Urinary bladder (tissue), 4 donors: ENCODE measurements at places on chromosomes 2 and 18.
A peak's percentile ranks its signal among the peaks of the same experiment; 100 is the strongest.

DNA sequence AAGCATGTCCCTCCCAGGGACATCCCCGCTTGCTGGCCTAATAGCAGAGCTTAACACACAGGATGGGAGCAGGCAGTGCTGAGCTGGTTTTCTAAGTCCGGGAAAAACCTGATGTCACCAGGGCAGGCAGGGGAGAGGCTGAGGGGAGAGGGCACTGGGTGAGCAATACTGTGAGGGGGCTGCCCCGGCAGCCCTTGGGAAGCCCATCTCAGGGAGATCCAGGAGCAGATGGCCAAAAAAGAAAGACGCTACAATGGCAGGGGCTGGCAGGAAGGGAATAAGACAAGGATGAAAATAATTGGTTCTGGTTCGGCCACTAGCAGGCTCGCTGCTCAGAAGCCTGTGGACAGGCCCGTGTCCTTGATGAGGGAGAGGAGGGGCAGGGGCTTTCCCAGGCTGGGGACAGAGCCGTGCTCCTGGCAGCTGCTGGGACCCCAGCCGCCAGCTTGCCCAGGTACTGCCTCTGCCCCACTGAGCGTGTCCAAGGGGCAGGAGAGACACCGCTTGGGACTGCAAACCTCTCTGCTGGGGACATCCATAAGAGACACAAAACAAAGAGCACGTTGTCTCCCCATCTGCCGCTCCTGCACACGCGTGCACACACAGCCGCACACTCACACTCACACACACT is 30.2 kb downstream of the SMAD7 start:
- no peak for DNase-seq

- DNase-seq = no peak
Measured at GRCh38 chr2:43531251-43531650, 64.6 kb downstream of the THADA start.

DNA sequence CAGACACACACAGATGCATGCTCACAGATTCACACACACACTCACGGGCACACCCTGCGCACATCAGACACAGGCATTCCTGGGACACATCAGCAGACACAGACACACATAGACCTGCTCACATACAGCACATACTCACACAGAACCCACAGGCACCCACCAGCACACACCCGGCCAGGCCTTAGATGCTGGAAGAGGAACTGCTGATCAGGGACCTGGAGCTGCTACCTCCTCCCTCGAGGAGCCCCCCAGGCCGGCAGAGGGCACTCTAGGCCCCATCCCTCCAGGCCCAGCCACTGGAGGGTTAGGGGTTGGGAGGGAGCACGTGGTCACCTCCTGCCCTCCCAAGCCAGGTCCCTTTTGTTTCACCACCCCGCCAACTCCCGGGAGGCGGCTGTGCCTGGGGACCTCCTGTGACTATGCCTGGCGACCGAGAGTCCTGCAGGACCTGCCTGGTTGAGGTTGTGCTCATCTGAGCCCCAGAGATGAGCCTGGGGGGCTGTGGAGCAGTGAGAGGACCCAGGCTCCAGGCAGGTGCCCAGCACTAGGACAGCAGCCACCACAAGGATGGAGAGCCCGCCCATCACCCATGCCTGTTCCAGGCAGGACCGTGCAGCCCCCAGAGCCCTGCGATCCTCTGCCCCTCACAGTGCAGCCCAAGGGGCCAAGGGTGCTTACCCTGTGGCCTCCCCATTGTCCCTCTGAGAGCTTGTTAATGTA is 21.0 kb upstream of the PTMA start:
- DNase-seq = no peak

DNA sequence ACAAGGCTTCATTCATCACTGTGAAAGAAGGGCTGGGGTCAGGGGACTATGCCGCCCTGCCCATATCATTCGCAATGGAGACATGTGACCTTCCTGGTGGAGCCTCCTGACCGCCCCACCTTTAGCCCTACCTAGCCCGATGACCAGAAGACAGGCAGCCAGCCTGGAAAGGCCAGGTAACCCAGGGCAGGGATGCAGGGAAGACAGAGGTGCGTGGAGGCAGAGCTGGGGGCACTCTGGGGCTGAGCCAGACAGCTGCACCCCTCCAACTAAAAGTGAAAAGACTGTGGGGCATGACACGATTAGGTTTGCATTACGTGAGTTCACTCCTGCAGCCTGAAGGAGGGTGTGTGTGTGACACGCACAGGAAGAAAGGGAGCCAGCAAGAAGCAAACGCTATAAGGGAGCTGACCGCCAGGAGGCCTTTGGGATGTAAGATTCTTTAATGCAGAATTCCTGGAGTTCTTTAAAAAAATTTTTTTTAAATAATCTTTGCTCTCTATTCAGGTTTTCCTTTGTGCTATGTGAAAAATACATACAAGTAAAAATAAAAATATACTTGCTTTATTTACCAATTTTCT is 3.7 kb upstream of the HES6 start:
- no peak for DNase-seq

DNA sequence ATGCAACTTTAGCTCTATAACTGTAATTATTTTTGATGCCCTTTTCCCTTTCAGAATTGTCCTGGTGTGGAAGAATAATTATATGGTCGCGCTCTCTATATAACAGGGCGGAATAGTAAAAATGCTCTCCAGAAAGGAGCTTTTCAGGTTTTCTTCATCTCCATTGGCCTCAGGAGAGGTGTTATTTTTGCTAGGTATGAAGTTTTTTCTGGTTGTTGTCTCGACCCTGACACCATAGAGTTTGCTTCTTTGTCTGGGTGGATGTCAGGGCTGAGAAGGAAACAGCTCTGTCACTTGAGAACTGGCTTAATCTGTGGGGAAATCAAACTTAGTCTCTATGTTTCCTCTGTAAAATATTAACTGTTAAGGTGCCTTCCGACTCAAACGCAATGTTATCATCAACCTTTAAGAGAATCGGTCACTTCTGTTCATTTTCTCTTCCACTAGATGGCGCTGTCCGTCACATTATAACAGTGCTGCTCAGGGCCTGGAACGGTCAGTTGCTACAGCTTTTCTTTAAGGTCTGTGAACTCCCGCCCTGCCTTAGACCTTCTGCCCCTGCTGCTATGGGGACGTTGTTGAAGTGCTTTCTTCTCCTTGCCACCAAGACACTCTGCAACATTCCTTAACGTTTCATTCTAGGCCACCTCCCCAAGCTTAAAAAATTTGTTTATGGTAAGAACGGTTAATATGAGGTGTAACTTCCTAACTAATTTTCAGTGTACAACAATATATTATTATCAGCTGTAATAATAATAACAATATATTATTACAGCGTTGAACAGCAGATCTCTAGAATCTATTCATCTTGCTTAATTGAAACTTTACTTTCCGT is 23.8 kb upstream of the SERPINB12 start:
- peak; percentile 71 for DNase-seq

GRCh38 chr2:241724975-241725870 is 9.2 kb upstream of the D2HGDH start:
- DNase-seq = no peak

- no peak for DNase-seq
Measured at GRCh38 chr18:25136416-25137196, 215.4 kb downstream of the ZNF521 start.

DNA sequence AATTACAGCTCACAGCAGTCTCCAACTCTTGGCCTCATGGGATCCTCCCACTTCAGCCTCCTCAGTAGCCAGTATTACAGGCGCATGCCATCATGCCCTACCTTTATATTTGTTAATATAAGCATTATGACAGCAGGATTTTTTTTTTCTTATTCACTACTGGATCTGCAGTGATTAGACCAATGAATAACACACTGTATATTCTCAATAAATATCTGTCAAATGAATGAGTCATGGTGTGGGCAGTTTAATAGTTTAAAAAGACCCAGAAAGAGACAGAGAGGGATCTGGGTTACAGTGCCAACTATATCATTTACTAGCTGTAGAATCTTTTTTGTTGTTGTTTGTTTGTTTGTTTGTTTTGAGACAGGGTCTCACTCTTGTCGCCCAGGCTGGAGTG is 62.4 kb upstream of the LTBP1 start:
- no peak for DNase-seq

- DNase-seq = peak; percentile 84
Measured at GRCh38 chr2:235050980-235051351, 99.1 kb downstream of the SH3BP4 start.

GRCh38 chr2:9703085-9703678 is 72.4 kb upstream of the YWHAQ start:
- DNase-seq = no peak

- DNase-seq = no peak
Measured at GRCh38 chr18:58187674-58188073, 143.6 kb downstream of the NEDD4L start.

GRCh38 chr18:33839452-33840211 is 261.6 kb downstream of the ASXL3 start:
- peak; percentile 36 for DNase-seq

DNA sequence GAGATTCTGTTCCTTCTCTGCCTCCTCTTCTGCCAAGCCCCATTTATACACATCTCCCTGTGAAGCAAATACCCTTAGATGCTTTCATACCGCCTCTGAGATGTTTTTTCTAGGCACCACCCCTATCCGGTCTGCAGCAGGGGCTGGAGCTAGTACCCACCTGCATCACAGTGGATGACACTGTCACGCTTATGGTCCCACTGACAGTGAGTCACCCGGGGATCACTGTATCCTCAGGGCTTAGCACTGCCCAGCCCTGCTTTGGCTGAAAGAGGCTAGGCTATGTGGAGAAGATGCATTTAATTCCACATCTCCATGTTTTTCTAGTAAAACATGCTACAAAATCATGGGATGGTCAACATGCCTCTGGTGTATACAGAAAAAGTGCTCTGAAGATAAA is 9.9 kb downstream of the FABP1 start:
- DNase-seq = no peak

GRCh38 chr2:172215172-172215935 is 112.7 kb upstream of the DLX2 start:
- DNase-seq = no peak

DNA sequence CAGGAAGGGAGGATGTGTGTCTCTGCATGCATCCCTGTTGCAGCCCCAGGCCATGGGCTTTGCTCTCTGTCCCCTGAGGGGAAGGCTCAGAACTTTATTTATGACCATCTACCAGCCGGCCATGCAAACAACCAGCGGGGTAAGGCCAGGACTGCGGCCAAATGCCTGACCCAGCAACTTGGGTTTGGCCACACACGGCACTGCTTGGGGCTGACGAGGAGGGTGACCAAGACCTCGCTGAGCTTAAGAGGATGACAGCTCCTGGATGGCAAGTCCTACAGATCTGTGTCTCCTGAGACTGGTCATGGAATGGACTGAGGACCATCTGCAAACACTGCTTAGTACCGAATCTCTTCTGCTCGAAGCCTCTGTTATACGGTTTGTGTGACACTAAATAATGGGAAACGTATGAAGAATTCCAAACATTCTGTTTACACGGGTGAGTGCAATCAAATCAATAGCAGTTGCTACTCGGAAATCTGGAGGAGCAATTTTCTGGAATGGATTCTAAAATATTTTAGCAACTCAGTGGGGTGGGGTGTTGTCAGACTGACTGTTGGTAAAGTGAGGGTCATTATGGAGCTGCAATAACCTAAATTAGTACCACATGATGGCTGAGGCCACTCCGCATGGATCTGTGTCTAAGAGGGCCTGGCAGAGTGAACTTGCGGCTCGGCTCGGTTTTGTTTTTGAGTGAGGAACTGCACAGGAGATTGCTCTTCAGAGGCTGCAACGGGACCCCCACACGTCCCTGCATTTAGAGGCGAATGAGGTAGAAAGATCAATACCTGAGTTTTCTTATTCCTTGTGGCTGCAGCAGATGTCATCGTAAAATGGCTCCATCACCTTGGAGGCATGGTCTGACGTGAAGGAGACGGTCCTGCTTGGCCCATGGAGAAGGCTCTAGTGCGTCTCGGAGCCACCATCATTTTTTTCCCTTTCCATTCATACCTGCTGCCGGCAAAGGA is 26.6 kb downstream of the TMEM18 start:
- no peak for DNase-seq

DNA sequence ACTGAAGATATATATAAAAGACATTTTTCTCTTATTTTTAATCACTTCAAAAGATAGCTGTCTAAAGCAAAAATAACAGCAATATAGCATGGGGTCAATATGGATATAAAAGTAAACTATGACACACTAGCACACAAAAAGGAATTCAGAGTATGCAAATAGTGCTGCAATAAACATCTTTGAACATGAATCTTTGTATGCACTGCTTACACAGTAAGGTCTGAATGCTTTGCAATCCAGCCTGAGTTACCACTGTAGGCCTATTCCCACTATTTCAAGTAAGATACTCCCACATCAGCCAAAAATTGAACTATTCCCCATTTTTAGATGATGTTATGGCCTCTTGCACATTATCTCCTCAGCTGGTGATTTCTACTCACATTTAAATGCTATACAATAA is 27.4 kb upstream of the ERCC3 start:
- DNase-seq = no peak

DNA sequence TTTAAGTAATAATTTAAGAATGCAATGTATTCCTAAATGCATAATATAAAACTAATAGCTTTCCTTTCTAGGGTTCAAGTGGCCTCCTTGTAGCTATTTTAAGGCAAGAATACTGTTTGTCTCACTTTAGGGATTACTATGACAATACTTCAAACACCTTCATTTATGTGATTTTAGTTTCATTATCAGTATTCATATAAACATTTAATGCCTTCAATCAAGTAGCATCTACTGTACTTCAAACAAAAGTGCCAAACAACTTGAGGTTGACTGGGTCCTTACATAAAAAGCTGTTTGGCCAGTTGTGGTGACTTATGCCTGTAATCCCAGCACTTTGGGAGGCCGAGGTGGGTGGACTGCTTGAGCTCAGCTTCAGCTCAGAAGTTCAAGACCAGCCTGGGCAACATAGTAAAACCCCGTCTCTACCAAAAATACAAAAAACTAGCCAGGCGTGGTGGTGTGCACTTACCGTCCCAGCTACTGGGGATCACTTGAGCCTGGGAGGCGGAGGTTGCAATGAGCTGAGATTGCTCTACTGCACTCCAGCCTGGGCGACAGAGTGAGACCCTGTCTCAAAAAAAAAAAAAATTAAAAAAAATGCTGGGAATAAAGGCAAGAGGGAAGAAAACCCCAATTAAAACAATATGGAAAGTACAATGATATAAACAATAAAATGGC is 9.3 kb downstream of the MEX3C start:
- no peak for DNase-seq

GRCh38 chr2:223431479-223431878 is 170.7 kb downstream of the SCG2 start:
- DNase-seq = no peak

- DNase-seq = no peak
Measured at GRCh38 chr18:76633588-76634269, 138.7 kb upstream of the ZNF516 start.

DNA sequence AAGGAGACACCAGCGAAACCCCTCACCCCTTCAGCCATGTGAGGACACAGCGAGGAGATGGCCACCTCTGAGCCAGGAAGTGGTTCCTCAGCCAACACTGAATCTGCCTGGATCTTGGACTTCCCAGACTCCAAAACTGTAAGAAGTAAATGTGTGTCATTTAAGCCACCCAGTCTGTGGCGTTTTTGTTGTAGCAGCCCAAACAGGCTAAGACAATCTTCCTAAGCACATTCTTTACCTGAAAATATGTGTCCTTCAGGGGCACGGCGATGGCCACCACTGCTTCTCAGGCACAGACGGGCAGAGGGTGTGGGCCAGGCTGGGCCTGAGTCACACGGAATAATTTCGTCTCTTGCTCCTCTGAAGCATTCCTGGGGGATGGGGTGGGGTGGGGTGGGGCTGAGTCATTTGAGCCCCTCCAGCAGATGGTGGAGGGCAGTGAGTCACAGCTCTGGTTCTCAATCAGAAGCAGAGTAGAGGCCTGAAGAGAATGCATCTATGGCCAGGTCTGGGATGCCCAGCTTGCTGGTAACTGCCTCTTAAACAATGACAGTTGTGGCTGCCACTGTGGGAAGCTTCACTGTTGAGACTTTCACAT is 142.4 kb downstream of the CAPN13 start:
- DNase-seq = no peak

- DNase-seq = no peak
Measured at GRCh38 chr18:39638224-39638623, 2072.6 kb upstream of the CELF4 start.
